ENCODE measurements at places on chromosomes 6 and 20.

- no peak for DNase-seq
Measured at GRCh38 chr6:5087389-5087788, 2.2 kb downstream of the PPP1R3G start.

GRCh38 chr6:41840326-41840725 lies 52.8 kb downstream of the TOMM6 start:
- DNase-seq, result no peak

DNA sequence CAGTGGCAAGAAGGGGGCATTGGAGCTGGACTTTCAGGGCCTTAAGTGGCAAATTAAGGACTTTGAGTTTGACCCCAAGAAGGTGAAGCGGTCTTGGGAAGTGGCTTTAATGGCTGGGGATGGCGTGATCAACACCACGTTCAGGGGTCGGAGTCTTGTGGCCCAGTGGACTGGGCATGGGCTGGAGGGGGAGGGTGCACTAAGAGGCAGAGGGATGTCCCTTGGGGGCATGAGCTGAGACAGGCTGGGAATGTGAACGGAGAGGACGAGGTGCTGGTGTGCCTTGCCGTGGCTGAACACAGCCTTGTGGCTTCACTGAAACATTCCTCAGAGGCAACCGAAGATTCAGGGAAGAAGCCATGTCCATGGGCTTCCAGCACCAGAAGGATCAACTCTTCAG lies 227.0 kb downstream of the SYNDIG1 start:
- DNase-seq, result no peak

- DNase-seq, result no peak
Measured at GRCh38 chr6:55651015-55651414, 72.0 kb upstream of the HMGCLL1 start.

DNA sequence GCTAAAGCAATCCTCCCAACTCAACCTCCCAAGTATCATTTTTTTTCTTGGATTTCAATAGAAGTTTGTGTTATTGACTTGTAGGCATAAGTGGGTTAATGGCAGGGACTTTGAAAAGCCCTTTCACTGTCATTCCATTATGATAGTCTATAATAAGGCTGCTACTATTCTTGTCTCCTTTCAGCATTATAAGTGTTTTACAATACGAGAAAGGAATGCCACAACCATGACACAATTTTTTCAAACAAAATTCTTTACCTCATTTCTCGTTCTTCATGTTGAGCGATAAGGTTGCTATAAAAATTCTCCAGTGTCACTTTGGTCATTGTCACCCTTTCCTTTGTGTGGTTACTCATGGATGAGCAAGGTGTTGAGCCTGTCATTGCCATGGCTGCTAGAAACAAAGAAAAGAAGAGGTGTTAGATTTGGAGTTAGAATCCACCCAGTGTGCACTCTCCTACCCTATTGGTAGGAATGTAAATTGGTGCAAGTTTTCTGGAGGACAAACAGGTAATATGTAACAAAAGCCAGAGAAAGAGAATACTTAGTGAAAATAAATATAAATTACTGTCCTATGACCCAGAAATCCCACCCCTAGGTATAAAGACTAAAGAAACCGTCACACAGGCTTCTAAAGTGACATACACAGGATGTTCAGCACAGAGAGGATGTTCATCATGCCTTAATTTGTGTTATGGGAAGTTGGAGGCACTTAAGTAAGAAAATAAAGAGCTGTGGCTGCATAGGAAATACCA lies 7.3 kb downstream of the STK38 start:
- no peak for DNase-seq

DNA sequence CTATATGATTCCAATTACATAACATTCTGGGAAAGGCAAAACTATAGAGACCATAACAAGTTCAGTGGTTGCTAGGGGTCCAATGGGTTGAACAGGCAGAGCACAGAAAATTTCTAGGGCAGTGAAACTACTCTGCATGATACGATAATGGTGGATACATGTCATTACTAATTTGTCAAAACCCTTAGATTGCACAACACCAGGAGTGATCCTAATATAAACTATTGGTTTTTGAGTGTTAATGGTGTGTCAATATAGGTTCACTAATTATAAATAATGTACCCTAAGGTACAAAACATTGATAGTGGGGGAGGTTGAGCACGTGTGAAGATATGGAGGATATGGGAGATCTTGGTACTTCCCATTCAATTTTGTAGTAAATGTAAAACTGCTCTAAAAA lies 42.4 kb upstream of the PLN start:
- DNase-seq, result no peak

DNA sequence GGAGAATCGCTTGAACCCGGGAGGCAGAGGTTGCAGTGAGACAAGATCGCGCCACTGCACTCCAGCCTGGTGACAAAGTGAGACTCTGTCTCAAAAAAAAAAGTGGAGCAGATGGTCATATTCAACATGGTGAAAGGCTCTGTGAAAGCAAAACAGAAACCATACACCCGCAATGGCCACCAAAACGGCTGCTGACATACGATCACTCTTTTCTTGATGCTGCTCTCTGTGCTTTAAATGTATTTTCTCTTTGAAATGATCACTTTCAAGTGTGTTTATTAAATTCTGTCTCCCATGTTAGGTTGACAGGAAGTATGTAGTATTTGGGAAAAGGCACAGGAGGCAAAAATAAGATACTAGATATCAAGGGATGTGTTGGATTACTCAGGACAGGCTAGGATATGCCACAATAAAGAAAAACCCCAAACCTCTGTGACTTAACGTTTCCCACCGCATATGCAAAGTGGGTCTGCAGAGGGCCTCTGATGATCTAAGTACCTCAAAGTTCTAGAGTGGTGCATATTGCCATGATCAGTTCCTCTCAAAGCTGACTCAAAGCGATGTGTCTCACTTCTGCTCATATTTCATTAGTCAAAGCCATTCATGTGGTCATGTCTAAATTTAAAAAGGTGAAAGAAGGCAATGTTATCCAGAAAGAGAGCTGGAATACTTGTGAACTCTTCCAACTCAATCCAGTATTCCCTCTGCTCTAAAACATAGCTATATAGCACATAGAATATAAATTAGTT lies 155.1 kb upstream of the SOX4 start:
- DNase-seq, result no peak

GRCh38 chr6:15417811-15418210 lies 171.9 kb downstream of the JARID2 start:
- DNase-seq, result peak; percentile 54

GRCh38 chr6:129521946-129522345 lies 188.0 kb downstream of the ARHGAP18 start:
- no peak for DNase-seq

- no peak for DNase-seq
Measured at GRCh38 chr6:48840896-48841295, 622.2 kb downstream of the MMUT start.

- DNase-seq, result no peak
Measured at GRCh38 chr6:13935190-13935880, 10.6 kb downstream of the RNF182 start.

DNA sequence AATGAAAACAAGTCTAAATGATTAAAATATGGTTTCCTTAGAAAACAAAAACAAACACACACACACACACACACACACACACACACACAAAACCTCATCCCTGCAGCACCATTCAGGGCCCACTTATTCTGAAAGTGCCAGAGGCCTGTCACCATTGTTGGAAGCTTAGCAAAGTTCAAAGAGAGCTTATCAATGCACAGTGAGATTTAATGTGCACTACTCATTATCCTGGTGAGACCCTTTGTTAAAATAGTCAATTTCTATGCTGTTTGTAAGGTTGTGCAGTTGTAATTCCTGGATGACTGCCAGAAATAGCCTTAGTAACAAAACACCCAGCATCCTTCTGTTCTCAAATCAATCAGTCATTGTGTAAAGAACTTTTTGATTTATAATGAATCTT lies 482.9 kb downstream of the GRIK2 start:
- DNase-seq, result no peak

DNA sequence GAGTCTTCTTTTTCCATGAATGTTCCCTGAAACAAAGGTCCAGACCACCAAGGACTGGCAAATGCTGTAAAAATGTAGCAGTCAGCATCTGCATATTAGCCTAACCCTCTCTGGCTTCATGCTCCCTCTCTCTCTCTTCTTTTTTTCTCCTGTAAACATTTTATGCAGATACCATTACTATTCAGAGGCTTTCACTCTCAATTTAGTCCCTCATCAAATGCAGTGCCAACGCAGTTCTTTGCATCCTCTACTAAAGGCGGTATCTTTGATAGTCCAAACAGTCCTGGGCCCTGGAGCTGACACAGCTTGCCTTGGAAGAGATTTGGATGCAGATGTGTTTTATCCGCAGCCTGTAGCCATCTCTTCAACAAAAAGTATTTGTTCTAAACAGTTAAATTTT lies 167.1 kb upstream of the MMS22L start:
- no peak for DNase-seq

DNA sequence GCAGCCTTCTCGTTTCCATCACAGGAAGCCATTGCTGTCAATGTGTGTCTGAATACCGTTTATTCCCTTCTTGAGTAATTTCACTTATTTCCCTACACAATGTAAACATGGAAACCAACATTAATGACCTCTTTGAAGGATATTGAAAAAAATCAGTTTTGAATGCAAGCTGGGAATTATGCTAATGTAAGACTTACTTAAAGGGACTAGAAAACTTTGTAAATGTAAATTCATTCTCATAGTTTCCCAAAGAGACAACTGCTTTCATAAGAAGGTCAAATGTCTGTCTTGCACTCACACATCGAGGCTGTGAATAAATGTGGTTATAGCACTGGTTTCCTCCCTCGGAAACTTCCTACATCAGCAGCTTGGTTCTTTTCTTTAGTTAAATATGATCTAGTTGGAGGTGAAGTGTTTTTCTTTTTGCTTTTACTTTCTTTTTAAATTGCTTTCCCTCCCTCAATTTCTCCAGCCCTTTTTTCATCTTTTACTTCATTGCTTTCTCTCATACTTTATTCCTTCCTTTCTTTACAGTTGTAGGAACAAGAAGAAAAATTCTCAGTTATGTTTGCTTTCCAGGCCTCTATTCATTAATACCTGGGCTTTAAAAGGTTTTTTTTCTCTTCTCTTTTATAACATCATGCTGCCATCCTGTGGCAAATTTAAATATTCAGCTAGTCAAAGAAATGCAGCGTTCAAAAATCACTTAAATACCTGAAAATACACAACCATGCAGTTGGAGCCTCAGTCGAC lies 108.3 kb downstream of the TNFAIP3 start:
- DNase-seq, result peak; percentile 33

GRCh38 chr6:107144666-107145065 lies 29.4 kb upstream of the BEND3 start:
- DNase-seq, result no peak

DNA sequence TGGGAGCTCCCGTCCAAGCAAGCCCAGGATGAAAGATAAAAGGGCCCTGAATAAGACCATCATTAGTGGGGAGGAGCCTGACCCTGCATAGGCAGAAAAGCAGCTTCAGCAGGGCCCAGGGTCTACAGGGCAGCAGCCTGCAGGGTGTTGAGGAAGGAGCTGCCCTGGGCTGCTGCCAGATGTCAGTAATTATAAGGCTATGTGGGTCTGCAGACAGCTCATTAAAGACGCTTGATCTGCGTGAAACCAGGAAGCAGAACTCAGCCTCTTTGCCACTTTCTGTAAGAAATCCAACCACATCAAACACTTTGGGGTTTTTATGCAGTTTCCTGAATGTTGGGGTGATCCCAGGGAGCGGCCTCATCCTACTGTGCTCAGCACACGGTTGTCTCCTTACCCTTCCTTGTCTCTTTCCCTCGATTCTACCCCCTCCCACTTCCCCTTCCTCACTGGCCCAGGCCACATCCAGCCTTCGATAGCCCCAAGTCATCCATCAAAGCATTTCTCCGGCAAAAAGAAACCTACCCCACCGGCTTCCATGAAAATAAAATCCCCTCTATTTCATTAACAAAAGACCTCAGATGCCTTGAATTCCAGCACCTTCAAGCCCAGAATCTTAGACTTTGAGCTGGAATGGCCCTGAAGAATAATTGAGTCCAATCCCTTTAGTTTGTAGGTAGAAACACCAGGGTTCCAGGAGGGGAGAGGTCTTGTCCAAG lies 1.0 kb upstream of the TGM6 start:
- no peak for DNase-seq

- peak; percentile 43 for DNase-seq
Measured at GRCh38 chr6:166942393-166943168, 13.8 kb downstream of the RNASET2 start.

DNA sequence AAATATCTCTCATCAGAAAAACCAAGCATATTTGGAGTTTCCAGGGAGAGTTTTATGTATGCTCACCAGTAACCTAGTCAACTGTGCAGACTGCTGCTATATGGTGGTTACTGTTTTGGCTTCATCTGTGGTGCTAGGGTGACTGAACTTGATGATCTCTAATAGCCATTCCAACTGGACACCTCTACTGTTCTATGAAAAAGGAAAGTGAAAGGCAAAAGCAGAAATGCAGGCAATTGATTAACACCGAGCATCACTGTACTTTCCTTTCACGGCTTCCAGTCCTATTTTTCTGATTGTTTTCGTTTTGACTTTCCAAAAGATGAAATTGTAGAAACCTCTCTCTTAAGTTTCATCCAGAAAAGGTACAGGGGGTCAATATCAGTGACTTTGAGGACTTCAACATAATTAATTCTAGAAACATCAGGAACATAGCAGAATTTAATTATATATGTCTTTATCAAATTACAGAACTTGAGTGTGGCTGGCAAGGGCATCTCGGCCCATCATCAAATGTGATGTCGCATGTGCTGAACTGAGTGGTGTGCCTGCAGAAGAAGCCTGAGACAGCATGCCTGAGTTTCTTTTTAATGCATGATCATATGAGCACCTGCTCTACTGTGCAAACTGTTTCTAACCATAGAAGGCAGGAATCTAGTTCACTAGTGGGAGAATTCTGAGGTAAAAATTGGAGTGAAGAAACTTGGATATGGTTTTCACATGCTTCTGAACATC lies 464.3 kb upstream of the FLRT3 start:
- DNase-seq, result no peak

DNA sequence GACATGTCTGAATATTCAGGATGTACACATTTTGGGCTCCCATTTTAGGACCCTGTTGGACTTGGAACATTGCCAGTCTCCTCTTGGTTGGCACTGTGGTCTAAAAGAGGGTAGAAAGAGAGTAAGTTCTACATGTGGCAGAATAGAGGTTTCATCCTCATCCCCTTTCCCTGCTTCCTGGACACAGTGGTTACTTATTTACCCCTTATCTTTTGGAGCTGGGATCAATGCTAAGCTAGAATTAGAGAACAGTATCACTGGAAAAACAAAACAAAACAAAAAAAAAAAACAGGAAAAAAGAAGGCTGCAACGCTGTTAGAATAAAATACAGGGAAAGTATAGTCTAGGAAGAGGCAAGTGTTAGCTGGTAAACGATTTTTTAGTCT lies 790.6 kb downstream of the MAFB start:
- no peak for DNase-seq

Data from stimulated activated CD4-positive, alpha-beta T cell treated with anti-CD3 and anti-CD28 coated beads, Interleukin-4, amount 100 ng/mL, for 4 hours (primary cell).